ENCODE measurements at places on chromosomes 12 and 14.

DNA sequence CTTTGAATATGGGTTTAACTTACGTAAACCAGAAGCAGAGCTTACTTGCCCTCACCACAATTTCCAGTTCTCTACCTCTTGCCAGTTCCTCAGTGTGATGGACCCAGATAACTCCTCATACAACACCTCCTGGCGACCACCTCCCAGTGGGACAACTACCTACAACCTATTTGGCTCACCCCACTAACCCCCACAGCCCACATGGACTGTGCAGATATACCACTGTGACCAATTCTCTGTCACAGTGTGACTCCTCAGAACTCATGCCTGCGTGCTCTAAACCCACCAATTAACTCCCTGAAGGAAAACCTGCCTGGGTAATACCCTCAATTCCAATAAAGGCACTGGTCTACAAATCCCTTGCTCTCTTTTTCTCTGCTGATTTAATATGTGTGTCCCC lies 311.7 kb downstream of the DIO2 start:
- DNase-seq, result no peak

DNA sequence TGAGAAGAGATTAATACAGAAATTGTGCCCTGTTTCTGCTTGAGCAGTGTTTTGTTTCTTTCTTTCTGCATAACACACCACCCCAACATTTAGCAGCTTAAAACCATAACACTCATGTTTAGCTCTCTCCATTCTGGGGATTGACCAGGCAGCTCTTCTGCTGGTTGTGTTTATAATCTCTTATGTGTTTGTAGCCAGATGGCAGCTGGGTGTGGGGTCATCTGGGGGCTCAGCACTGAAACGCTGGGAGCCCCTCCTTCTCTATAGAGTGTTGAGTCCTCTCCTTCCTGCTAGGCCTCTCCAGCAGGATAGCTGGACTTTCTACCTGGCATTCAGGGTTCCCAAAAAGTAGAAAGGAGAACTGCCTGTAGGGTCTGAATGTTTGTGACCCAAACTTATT lies 270.6 kb downstream of the TTC8 start:
- no peak for DNase-seq

DNA sequence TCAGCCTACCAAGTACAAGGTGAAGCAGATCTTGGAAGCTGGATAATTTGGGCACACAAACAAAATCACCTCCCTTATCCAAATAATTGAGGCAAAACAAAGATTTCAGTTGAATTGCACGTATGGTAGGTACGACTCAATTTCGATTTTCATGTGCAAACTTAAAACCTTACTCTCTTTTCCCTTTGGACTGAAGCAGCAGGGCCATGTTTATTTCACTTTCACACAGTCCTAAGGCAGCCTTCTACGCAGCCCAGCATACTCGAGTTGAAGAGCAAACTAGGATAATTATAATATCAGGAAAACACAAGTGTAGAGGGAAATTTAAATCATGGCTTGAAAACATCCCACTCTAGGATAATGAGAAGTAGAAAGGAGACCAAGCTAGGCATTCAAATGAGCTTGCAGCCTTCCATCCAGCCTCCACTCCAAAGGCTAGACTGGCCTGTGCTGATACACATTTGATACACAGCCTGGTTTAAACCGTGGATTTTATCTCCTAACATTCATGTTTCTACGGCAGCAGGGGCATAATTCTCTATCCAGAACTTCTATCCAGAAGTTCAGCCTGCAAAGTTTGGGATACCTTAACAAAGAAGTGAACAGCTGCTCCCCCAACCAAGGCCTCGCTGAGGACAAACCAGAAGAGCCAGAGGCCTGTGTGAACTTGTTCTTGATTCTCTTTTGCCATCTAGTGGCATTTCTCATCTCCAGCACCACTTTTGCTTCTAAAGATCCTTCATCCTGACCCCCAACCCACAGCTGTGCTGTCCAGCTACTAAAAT lies 2.4 kb upstream of the RNASE7 start:
- DNase-seq, result no peak

- no peak for DNase-seq
These were observed 52.0 kb downstream of the KLRG1 start for GRCh38 chr12:9041321-9041720.

DNA sequence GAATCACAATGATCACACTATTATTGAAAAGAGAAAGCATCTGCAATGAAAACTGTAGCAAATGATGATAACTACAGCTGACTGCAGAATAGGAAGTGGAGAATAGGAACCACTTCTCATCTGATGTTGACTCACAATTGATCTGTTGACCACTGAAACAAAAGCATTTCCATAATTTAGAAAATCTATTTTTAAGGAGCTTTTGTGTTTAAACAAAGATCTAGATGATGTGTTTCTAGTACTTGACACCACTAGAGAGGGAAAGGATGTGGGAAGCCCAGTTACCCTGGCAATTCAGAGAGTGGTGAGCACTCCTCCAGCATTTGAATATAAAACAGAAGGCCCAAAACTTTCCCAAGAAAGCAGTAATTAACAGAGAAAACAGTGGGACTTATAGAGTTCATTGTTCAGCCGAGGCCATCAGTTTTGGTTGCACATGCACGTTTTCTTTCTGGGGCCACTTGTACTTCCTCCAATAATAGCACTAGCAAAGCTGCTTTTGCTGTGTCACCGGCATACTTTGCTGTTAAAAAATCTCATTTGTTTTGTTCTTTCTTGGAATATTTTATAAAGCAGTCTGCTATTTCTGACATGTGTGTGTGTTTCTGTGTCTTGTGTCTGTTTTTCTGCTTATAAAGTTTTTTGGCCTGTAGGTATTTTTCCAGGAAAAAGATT lies 76.1 kb upstream of the HECTD1 start:
- DNase-seq, result no peak

DNA sequence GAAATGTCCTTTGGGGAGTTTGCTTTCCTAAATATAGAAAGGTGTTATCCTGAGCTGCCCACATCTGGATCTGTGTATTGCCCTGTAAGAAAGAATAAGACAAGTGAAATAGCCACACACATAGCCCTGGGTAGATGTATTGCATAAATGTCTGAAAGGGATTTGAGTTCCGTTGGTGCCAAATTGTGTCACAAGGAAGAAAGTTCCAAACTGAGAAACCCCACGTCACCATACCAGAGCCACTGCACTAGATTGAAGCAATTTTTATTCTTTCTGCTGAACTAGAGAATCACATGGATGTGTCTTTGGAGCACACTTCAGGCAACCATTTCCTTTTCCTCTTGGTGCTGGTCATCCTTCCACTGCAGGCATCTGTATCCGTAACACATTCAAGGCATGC lies 5.0 kb downstream of the RNASE9 start:
- DNase-seq, result no peak

GRCh38 chr14:105492971-105493871 lies 2.2 kb downstream of the TEDC1 start:
- no peak for DNase-seq

DNA sequence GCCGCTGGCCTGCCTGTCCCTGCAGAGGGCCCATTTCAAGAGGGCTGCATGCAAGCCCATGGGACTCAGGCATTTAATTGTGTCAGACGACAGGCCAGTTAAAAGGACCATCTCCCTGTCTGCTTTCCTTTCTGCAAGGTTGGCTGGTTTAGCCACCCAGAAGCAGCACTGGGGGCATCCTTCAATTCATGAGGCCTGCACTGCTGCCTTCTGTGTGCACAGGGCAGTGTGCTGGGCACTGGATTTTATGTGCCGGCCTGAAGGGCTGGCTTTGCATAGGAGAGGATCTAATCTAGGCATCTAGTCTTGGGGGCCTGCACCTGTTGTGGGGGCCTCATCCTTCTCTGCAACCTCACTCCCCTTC lies 114.1 kb upstream of the FKBP4 start:
- DNase-seq, result no peak

- no peak for DNase-seq
These were observed 68.2 kb upstream of the MDM1 start for GRCh38 chr12:68400226-68400829.

Data from stimulated activated CD8-positive, alpha-beta memory T cell treated with anti-CD3 and anti-CD28 coated beads, Interleukin-2, amount 100 ng/mL, for 1 hour (primary cell).